SHP77 treated with DMSO at 0.1 percent for 48 hours (cell line): ENCODE measurements at places on chromosomes 16 and 17.

DNA sequence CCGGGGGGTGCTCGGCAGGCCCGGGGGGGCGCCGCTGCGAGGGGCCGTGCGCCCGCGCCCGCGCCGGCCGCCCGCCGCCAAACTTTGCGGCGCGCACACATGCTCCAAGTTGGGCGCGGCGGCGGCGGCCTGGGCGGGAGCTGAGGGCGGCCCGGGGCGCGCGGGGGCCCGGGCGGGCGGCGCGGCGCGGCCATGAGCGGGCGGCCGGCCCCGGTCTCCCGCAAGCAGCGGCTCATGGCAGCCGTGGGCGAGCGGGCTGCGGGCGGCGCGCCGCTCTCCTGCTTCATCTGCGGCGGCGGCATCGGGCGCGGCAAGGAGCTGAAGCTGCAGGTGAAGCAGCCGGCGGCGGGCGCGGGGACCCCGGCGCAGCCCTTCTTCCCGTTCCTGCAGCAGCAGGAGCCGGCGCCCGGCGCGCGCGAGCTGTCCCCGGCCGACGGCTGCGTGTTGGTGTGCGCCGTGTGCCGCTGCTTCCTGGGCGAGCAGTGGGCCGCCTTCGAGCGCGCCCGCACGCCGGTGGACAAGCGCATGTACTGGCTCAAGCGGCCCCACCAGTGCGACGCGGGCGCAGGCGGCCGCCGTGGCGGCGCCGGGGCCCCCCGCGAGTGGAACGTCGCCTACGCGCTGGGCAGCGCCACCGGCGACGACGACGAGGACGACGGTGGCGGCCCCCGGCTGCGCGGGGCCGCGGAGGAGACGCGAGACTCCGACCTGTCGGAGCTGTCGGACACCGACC, 57.2 kb upstream of the CIBAR2 start:
- DNase-seq = no peak

GRCh38 chr17:79290726-79291125, 216.1 kb downstream of the ENGASE start:
- DNase-seq = no peak

DNA sequence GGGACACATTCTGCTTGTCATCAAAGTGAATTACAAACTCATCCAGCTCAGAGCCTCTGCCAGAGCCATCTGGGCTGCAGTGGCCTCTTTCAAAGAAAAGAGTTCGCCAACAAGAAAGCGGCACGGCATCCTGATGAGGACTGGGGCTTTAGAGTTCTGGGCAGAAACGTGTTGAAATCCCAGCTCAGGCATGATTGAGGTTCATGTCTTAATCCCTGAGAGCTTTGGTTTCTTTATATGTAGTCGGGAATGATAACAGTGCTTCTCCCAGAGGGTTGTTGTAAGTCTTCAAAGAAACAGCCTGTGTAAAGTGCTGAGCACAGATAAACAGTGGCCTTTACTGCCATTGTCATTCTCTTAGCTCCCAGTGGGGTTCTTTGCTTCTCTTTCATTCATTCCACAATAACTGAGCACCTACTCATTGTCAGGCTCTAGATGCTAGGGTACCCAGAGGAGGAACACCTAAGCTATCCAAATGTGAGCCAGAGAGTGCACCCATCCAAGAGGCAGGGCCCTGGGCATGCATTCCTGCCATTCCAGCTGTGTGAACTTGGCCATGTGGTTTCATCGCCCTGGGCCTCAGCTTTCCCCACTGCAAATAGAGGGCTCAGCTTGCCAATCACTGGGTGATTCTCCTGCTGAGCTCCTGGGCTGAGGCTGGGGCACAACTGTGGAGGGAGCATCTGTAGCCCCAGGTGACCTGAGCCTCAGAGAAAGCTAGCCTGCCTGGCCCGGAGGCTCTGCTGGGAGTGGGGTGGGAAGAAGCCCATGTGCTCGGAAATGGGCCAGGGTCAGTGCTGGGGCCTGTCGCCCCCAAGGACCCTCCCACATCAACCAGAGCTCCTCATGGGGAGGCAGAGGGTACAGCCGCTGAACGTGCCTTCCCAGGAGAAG, 38.3 kb upstream of the CRHR1 start:
- DNase-seq = peak; percentile 71

- DNase-seq = peak; percentile 47
These were observed 673.8 kb downstream of the MAF start for GRCh38 chr16:78926723-78927210.

- no peak for DNase-seq
These were observed 2.2 kb downstream of the TMC8 start for GRCh38 chr17:78132767-78133178.

- no peak for DNase-seq
These were observed 20.1 kb downstream of the SLC39A11 start for GRCh38 chr17:73072219-73072962.

GRCh38 chr16:67667817-67668494, 1.3 kb downstream of the C16orf86 start:
- DNase-seq = peak; percentile 81

- no peak for DNase-seq
These were observed 16.6 kb upstream of the PMFBP1 start for GRCh38 chr16:72188541-72188940.

DNA sequence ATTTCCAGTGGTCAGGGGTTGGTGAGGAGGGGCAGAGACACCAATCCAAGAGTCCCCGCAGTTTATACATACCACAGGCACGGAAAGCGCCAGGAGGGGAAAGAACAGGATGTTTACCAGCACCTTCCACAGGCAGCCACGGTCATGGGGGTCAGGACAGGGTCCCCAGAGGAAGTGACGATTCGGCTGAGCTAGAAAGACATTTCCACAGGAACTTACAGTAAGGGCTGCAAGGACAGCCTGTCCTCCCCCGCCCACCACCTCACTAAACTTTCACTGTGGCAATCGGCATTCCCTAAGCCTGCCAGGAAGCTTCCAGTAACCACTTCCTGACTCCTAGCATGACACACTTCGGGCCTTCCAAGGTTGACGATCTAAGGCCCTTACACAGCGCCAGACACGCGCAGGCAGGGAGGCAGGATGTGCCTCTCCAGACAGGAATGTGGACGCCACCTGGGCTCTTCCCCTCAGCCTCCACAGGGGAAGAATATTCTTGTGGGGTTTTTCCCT, 1.2 kb upstream of the MT2A start:
- no peak for DNase-seq

- no peak for DNase-seq
These were observed 977 bp upstream of the CA10 start for GRCh38 chr17:52159246-52160135.

GRCh38 chr16:53773150-53773846, 69.3 kb downstream of the FTO start:
- peak; percentile 51 for DNase-seq

DNA sequence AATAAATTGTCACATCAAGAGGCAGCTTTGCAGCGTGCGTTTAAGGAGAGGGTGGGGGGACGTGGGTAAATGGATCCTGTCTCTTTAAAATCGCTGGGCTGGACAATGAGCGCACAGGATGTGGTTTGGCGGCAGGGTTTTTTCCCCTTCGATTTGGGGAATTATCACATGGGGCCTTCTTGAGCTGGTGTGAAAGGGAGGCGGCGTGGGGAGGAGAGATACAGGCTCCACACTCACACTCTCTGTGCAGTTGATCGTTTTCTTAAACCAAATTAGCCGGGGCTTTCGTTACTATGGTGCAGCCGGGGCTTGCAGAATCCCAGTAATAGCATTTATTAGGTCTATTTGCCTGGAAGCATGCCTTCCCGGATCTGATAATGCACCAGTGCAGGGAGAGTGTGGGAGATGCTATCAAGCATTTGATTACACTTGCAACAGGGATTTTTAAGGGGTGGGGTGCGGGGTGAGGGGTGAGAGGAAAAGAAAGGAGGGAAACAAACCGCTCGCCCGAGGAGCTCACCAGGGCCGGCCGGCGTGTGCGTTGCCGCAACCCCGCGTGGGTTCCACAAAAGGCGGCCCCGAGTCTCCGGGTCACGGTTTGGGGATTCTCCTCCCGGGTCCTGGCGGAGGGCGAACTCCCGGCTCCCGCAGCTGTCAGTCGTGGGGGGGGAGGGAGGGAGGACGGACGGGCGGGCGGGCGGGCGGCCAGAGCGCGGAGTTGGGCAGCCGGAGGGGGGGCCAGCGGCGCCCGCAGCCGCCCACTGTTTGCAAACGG, 58.8 kb upstream of the GSE1 start:
- peak; percentile 41 for DNase-seq

GRCh38 chr17:7237266-7237760, 1.9 kb downstream of the PHF23 start:
- no peak for DNase-seq

DNA sequence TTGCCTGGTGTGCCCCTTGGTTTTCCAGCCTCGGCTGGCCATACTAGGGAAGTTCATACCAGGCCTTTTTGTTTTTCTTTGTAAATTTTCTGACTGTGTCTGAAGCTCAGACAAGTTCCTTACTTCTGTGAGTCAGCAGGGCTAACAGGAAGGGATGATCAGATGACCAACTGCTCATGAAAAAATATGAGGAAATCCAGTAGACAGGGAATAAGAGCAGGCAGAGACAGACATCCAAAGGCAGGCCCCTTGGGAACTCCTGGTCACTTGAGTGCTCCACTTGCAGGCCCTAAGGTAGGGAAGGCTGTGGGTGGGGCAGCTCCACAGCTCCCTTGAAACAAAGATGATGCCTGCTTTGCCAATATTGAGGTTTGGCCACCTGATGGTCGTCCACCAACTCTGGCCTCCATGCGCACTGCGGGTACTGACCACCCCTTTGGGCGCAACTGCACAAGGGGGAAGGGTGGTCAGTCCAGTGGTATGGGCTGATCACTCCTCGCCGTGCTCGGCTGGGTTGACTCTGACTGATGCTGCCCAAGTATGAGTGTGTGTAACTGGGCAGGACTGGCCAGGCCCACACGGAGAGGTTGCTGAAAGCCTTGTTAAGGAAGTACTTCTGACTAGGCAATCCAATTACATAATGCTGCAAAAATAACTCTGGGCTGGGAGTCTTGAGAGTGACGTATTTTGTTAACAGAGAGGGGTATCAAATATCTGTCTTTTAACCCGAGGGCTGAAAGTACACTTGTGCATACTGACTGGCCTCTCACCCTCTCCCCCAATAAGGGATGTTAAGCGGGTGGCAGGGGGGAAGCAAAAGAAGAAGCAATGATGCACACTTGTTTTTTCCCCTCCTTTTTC, 20.8 kb upstream of the ZFHX3 start:
- peak; percentile 97 for DNase-seq

DNA sequence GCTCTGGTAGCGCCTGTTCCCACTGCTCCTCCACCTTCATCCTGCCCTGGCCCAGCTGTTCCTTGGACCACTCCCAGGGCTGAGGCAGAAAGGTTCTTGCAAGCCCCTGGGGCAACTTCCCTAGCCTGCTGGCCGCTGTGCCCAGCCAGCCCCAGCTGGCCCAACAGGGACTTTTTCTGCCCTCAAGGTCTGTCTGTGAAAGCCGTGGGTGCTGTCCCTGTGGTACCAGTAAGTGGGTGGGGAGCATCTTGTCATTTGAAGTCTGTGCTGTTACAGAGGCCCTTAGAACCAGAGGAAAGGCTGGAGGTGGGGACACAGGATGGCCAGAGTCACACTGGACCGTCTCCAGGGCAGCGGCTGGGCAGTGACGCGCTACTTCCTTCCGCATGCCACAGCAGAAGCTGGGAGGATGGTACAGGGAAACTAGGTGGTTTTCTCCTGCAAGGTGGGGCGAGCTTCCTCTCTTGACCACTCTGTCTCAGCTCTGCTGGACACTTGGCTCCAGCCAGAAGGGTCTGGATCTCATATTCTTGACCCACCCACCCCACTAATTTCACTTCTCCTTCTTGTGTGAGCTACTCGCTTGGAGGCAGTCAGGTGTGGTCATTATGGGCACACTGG, 87.8 kb downstream of the PLCG2 start:
- no peak for DNase-seq

DNA sequence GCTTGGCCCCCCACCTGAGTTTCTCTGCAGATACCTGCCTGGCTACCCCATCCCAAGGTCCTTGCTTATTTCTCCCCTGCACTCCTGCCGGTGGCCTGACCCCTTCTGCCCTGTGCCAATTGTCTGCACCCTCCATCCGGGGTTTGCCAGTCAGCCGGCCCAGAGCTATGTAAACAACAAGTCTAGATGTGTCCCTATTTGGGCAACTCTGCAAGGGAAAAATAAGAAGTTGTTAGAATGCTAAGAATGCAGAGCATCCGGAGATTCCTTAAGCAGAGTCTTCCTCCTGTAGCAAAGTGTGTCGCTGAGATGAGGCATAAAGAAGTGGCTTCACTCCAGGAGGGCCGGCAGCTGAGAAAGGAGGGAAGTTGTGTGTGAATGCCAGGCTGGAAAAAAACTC, 46.6 kb downstream of the RGS9 start:
- DNase-seq = no peak

GRCh38 chr16:79640513-79641360, 40.2 kb upstream of the MAF start:
- peak; percentile 42 for DNase-seq

DNA sequence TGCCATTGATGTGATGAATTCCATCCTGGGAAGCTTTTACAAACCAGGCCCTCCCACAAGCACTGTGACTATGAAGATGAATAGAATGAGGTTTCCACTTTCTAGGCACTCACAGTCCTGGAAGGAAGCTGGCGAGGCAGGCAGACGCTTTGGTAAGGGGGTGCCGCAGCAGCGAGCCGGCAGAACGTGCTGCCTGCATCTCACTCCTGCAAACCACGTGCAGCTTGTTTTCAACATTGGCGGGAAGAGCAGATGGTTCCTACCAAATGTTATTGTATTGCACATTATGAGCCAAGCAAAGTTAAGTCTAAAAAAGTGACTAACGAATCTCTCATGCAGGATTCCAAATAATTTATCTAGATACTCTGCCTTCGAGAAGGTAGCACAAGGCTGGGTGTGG, 3.7 kb upstream of the DNAI2 start:
- DNase-seq = no peak

DNA sequence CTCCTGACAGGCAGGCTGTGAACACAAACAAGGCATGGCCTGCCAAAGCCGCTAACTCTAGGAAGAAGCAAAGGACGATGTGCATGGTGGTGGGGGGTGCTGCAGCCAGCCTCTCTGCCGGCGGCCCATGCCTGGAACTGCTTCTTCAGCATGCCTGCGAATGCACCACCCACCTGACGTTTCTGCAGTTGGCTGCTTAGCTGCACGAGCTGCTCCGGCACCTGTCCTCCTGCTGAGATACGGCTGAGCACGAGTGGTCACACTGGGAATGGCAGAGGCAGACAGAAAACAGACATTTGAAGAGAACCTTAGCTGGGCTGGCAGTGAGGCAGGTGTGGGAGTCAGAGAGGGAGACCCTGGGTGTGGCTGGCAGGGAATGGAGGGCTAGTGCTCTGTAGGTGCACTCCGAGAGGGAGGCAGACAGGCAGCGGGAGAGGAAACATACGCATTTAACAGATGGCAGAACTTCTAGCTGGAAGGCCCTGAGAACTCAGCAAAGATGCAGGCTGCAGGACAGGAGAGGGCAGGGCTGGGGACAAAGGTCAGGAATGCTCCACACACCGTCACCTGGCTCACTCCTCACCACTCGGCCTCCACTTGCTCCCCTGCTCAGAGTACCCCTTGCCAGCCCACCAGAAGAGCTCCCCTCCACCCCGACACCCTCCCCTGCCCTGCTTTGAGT, 5.2 kb downstream of the FLCN start:
- DNase-seq = no peak
